ENCODE measurements at places on chromosomes 5 and 9.

DNA sequence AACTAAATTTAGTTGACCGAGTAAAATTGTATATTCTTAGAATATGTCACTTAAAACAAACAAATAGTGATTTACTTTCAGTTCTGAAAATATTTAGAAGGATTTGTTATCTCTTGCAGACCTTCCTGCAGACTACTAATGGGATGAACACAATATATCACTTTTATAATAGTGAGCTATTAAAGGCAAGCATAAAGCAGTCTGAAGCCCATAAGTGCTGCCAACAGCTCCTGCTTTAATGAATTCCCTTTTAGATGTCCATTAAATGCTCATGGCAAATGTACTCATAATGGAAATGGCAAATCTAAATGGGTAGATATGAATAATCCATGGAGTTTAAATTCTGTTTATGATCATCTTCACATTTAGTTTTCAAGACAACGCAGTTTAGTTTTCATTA, 170.2 kb downstream of the RANBP17 start:
- DNase-seq, result no peak

DNA sequence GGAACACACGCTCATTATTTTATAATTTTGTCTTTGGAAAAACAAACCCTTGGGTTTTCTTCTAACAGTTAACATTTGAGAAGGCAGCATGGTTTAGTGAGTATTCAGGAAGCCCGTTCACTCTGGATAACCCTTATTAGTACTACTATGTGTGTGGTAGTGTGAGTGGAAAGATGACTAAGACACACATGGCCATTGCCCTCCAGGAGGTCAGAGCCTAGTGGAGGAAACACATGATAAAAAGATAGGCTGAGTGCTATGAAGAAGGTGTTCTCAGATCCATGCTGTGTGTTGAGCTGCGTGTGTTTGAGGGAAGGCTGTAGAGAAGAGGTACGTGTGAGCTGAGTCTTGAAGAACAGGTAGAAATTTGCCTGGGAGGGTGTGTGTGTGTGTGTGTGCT, 8.4 kb downstream of the C5orf47 start:
- no peak for DNase-seq

DNA sequence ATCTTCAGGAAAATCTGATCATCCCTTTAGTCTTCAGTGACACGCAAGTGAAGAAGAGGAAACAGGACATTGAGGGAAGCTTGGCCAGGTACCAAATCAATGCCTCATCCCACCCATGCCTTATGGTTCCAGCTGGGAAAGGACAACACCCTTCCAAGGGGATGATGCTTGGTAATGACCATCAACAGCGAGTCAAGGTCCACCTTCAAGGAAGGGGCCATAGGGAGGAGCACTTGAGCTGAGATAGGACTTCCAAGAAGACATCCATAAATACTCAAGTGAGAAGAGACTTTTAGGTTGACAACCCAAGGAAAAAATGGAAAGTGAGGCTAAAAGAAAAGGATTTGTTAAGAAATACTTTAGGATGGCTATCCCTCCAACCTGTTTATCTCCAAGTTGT, 27.1 kb upstream of the GAS1 start:
- no peak for DNase-seq

GRCh38 chr9:111661802-111662521, 557 bp downstream of the GNG10 start:
- DNase-seq, result no peak

DNA sequence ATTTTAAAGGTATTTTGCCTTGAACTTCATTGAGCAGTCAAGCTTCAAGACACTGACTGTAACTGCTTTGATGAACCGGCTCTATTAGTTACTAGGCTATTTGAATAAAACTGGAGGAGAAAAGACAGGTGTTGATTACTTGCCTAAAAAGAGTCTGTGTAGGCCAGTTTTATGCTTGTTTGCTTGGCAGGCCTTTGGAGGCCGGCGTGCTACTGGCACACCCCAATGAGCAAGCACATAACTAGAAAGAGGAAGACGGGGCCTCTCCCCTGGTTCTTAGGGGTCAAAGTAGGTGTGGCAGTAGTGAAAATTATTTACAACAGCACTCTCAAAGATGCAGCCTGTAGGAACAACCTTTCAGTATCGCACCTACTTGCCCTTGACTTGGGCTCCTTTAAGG, 2.1 kb upstream of the ZFR start:
- no peak for DNase-seq

GRCh38 chr9:116365056-116365471, 211.5 kb downstream of the PAPPA start:
- DNase-seq, result peak; percentile 34

GRCh38 chr5:170434966-170435605, 45.9 kb upstream of the KCNMB1 start:
- no peak for DNase-seq

DNA sequence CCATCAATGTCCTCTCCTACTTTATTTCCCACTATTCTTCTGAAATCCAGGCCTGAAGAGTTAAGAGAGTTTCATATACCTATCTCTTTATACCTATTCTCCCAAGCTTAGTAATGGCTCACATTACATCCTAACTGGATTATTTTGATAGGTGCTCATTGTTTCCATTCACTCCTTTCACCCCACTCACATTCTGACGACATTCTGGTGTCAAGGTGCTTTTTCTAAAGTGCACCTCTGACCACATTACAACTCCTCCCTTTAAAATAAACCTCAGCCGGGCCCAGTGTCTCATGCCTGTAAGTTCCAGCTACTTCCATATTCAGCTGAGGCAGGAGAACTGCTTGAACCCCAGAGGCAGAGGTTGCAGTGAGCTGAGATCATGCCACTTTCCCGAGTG, 417.1 kb downstream of the BNC2 start:
- no peak for DNase-seq
